ENCODE measurements at places on chromosomes 3 and 15. TPM values are rescaled to one million over a fixed set of nuclear protein-coding genes. Genes with fewer than 3 reads are reported as not detected.

Gene BTLA
- 14.2 TPM for total RNA-seq

Gene LTF
- total RNA-seq, result not detected

Gene PIGZ
- 0.82 TPM for total RNA-seq

Gene GOLGA8G
- not detected for total RNA-seq

Gene SCAANT1
- not detected for total RNA-seq

Gene GOLGA6D
- total RNA-seq, result 0.16 TPM

Gene HTR3E
- not detected for total RNA-seq

Gene MAPK6
- total RNA-seq, result 36.5 TPM

Gene ZNF710
- 12.2 TPM for total RNA-seq

Gene SYNPR
- total RNA-seq, result not detected

Gene ADPRH
- 14.7 TPM for total RNA-seq

Gene OR5K2
- not detected for total RNA-seq

Gene TMEM108
- 0.13 TPM for total RNA-seq

Gene CCDC39
- total RNA-seq, result not detected

Gene CAPN3
- 3.2 TPM for total RNA-seq

Gene IVD
- 48.8 TPM for total RNA-seq

Gene COL6A6
- not detected for total RNA-seq

Gene TRH
- total RNA-seq, result not detected

Gene SPINK8
- total RNA-seq, result not detected

Gene IQCF5
- total RNA-seq, result not detected

Measured in activated T-helper 17 cell treated with anti-CD3 and anti-CD28 coated beads, Interleukin-2, amount 50 U/mL, for 72 hours (primary cell).